Left renal pelvis (tissue), 4 donors: ENCODE measurements at places on chromosomes 1 and 21. TPM values are rescaled to one million over a fixed set of nuclear protein-coding genes. Genes with fewer than 3 reads are reported as not detected.

DNA sequence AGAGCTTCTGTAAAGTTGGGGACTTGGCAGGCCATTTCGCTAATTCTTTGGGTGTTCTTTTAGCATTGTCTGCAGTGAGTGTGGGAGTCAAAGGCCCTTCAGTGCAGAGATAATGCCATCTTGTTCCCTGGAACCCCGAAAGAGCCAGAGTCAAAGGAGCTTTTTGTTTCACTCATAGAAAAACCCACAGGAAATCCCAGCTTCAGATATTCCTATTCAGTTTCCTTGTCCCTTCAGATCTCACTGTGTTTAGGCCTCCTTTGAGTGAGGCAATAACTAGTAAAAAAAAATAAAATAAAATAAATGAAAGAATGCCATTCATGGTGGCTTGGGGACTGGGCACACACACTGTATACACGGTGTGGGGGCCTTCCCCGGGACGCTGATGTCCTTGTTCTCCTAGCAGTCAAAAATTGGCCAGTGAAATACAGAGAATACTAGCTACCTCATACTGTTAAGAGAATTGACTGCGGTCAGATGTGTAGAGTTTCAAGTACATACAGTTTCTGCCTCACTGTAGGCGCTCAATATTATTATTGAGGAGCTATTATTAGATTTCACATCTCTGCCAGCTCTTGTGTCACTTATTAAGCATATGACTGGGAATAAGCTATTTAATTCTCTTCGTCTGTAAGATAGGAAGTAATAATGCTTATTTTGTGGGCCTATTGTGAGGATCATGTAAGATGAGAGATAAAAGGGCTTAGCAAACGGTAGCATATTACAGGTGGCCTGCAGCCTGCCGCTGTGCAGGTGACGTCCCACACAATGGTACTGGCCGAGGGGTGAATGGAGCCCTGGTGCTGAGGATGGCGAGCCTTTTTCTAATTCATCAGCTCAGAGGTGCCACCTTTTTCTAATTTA, 16.7 kb downstream of the DISC1 start:
- no peak for DNase-seq

- DNase-seq, result no peak
Measured at GRCh38 chr1:79323239-79324025, 316.9 kb upstream of the ADGRL4 start.

DNA sequence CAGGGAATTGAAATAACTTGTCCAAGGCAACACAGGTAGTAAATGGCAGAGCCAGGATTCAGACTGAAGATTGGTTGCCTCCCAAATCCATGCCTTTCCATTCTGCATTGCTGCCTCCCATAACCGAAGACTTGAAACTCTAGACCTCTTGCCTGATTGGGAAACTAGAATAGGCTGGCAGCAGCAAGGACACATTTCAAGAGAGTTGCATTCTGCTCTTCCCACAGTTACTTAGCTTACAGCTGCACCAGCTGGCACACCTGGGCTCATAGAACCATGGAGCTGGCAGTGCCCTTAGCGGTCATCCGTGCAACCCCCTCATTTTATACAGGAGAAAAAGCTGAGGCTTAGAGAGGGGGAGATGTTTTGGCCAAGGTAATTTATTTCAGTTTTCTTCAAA, 8.0 kb downstream of the TRNAU1AP start:
- DNase-seq, result no peak

DNA sequence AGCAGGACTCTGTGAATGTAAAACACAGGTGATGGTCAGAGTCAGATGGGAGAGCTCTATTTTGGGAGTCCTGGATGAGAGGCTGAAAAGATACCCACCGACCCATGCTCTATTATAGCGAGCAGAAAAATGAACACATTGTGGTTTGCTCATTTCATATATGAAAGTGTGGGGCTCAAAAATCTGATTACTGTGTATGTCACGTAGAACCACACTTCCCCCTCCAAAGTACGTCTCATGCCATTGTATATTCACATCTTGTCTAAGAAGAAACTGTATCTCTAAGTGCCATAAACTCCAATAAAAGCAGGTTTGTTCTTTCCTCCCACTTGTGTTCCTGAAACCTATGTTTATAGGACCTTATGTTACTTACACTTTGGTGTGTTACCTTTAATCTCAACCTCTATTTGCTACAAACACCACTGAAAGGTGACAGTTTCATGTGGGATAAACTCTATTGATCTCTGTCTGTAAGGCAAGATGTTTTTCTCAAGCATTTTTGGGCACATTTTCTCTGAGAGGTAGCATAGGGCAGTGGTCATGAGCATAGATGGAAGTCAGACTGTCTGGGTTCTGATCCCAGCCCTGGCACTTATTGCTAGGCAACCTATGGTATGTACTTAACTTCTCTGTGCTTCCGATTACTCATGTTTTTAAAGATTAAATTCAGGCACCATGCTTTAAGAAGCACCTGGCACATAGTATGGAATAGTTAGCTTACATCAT, 214.4 kb downstream of the ST6GALNAC3 start:
- DNase-seq, result no peak

NPL gene
- 10.8 TPM for polyA plus RNA-seq

RAB25 gene
- 1.7 TPM for polyA plus RNA-seq
